ENCODE measurements at places on chromosomes 6 and 20.

- no peak for DNase-seq
These were observed 153.6 kb downstream of the BMP2 start for GRCh38 chr20:6920991-6921613.

DNA sequence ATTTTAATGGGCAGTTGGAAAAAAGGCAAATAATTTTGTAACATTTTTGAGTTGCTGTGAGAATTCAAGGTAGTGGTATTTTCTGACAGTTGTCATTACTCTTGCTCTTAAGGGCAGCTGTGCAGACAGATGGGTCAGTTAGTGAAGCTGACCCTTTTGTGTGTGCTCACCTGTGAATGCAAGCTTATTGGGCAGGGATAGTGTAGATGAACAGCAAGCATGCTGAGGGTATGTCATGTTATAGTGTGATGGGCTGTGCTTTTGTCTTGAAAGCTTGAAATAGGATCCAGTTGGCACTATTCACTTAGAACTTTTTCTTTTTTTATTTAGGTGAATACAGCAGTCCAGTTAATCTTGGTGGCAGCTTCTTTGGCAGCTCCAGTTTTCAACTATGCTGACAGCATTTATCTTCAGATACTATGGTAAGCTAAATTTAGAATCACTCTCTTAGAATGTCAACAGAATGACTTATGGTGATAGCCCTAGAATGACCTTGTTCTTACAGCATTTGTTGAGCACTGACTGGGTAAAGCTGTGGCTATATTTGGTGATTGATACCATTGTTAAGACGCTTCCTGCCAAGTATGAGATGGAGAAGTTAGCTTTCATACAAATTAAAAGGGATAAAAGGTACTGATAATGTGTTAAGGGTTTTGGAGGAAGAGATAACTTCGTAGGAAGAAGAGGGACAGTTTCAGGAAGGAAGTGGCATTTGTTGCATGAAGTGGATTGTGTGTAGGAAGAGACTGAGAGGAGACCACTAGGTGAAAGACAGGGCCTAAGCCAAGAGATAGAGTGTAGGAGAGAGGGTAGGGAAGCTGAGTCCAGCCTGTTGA, 19.5 kb downstream of the LRRN4 start:
- no peak for DNase-seq

DNA sequence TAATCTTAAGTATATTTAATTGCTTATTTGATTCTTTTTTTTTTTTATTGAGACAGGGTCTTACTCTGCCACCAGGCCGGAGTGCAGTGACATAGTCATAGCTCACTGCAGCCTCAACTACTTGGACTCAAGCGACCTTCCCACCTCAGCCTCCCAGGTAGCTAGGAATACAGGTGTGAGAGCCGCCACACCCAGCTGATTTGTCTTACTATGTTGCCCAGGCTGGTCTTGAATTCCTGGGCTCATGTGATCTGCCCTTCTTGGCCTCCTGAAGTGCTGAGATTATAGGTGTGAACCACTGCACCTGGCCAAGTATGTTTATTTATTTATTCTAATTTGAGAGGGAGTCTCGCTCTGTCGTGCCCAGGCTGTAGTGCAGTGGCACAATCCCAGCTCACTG, 38.2 kb downstream of the PTPN1 start:
- DNase-seq: no peak

DNA sequence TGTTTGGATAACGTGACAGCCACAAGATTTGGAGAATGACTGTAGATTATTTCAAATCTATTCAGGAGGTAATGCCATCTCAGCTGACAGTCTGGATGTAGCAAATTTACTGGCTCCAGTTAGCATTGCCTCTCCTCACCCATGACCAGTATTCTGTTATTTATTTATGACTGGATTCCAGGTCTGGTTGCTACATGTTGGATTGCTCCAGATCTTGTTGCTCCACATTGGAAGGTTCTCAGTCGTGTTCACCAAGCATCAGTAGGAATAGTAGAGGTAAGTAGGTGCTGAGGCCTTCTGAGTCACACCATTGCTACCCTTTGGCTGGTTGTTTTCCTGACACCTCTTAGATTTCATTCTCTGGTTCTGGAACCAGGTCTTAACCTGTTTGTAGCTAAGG, 69.5 kb upstream of the ELOVL5 start:
- no peak for DNase-seq

GRCh38 chr6:157198425-157199279, 124.7 kb downstream of the TMEM242 start:
- DNase-seq: no peak

GRCh38 chr6:133277900-133278545, 36.9 kb downstream of the EYA4 start:
- no peak for DNase-seq

- no peak for DNase-seq
These were observed 18.6 kb upstream of the MYT1 start for GRCh38 chr20:64145458-64146300.

- DNase-seq: no peak
These were observed 54.9 kb downstream of the PRR18 start for GRCh38 chr6:166253281-166253681.

GRCh38 chr6:83097675-83098074, 30.2 kb downstream of the DOP1A start:
- DNase-seq: no peak

DNA sequence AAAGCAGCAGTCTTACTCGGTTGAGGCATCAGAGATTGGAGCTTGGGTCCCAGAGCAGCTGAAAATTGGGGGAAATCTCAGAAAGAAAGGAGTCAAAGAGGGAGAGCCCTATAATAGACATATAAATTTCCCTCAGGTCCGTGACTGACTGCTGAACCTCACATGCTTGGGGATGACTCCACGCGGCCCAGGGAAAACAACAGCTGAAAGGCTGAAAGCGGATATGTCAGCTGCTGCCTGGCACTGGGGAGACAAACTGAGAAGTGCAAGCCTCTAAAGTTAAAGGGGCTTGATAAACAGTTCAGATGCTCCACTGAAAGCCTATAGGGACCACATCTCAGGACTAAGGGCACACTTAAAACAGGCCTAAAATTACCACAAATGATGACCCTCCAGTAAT, 255.9 kb upstream of the RIN2 start:
- no peak for DNase-seq

DNA sequence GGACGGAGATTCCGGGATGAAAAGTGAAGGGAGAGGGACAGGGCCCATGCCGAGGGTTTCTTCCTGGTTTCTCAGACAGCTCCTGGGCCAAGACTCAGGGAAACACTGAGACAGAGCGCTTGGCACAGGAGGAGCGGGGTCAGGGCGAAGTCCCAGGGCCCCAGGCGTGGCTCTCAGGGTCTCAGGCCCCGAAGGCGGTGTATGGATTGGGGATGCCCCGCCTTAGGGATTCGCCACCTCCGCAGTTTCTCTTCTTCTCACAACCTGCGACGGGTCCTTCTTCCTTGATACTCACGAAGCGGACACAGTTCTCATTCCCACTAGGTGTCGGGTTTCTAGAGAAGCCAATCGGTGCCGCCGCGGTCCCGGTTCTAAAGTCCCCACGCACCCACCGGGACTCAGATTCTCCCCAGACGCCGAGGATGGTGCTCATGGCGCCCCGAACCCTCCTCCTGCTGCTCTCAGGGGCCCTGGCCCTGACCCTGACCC, 55.0 kb upstream of the HLA-A start:
- DNase-seq: peak; percentile 24

DNA sequence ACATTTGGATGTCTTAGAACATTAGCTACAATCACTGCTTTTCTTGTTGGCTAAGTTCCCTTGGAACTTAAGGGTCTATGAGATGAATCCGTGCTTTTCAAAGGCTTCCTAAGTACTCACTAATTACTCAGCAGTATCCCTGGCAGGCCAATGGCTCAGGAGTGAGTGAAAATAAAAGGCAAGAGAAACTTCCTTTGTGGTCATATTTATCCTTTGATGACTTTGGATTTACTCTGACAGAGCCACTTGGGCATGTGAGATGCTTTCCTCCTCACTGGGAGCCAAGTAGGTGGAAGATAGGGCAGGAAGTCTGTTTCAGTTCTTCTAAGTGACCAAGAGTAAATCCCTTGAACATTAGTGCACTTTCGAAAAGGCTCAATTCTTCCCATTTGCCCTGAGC, 224.3 kb upstream of the FOXA2 start:
- no peak for DNase-seq

GRCh38 chr6:40794586-40794985, 207.4 kb upstream of the LRFN2 start:
- DNase-seq: no peak

GRCh38 chr6:140201787-140202458, 827.5 kb upstream of the CITED2 start:
- no peak for DNase-seq

DNA sequence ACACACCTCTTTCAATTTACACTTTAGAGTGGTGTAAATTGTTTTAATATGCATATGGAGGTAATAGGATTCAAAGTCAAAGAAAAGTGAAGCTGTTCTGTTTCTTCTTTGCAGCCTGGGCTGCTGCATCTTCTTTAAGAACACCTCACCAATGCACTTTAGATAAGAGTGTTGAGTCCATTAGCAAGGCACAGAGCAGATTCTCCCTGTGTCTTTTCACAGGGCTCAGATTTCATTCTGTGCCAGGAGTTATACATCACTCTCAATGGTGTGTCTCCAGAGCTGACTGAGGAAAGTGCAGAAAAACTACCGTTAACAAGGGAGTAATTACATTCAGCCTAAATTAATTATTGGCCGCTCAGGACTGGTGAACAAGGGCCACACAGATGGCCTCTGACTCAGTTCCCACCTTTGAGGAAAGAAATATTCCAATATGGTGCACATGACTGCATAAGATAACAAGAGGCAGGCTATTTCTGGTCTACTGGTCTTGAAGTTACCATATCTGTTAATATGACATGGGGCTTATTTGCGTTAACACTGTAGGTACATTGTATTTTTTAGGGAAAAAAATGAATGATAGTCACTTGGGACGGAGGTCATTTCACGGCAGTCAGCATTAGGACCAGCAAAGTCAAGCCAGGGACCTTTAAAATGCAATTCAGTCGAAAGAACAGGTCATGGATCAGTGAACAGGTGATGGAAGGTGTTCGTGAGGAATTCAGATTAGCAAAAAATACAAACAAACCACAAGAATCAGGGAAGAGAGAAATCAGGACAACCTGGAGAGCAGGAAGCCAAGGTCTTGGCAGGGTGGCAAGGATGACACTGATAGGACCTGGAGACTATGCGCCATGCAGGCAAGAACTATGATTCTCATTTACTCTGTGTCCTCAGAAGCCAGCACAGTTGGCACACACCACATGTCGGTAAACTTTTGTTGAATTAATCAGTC, 203.7 kb downstream of the TBX18 start:
- no peak for DNase-seq

DNA sequence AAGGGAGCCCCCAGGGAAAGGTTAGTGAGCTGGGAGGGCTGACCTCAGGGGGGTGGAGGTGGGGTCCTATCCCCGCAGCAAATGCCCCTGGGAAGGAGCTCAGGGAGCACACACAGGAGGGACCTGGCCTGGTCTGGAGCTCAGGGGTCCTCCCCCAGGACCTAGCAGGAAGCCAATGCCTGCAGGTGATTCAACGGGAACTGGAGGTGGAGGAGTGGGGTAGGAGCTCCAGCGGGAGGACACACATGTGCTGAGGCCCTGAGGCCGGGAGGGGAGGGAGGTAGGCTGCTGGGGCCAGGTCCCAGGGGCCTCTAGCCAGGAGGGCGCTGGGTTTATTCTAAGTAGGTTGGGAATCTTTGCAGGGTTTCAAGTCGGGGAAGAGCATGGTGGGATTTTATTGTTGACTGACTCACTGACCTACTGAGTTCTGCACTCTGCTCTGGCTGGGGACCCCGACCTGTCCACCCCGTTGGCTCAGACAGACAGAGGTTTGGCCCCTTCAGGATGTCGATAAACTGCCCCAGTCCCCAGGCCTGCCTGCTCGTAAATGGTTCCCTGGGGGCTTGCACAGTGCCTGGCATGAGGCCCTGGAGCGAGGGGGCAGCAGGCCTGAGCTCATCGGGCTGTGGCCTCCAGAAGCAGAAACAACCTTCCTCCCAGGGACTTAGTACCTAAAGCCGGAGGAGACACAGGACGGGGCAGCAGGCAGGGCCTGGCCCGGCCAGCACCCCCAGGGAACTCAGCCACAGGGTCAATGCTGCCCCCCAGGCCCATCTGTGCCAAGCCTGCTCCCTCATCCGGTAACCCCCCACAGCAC, 62.3 kb downstream of the RIPOR3 start:
- no peak for DNase-seq

GRCh38 chr20:8443464-8444072, 311.5 kb downstream of the PLCB1 start:
- DNase-seq: no peak

DNA sequence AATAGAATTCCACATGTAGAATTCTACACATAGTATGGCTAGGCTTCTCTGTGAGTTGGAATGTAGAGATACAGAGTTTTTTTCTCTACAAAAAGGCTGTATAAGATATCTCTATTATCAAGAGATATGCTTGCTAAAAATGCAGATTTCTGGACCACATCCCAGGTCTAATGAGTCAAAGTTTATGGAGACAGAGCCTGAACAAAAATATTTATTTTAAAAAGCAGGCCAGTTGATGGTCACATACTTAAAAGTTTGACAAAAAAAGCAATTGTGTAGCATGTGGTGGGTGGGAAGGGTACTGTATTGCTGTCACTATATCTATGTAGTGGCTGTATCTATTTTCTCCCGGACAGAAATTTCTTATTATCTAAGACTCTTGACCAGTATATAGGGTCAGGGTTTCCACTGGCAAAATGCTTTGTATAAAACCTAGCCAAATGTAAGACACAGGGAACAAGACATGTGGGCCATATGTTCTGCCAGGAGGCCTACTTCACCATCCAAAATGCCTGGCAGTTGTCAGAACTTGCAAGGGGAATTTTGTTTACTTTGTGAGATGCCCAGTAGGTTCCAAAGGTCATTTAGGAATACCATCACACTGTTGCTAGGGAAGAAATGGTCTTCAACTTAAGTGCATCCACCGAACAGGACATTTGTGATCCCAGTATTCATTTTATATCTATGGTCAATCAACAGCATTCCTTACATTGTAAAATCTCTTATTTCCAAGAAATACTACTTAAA, 60.6 kb downstream of the SHPRH start:
- DNase-seq: no peak

DNA sequence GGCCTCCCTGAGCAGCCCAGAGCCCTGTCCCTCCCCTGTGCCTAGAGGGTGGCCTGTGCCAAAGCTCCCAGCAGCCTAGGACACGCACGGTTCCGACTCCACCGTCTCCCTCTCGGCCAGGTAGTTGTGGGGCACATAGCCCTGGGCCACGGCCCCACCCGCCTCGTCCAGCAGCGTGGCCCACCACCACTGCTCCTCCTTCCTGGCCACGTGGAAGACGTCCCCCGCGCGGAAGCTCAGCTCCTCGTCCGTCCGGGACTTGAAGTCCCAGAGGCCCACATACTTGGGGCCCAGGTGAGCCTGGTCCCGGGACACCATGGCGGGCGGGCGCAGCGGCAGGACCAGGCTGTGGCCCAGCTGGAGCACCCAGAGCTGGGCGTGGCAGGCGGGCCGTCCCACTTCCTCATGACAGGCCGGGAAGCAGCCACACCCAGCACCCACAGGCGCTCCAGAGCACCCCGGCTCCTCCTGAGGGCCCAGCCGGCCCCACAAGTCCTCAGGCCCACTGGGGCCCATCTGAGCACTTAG, at the start of gene PTK6:
PTK6 (minus strand) TSS at position 380 of the 528 bp plus-strand sequence; CDS start at position 318, 62 bp downstream.
- no peak for DNase-seq

- DNase-seq: peak; percentile 95
These were observed 13.8 kb upstream of the TLDC2 start for GRCh38 chr20:36861875-36862801.

- peak; percentile 34 for DNase-seq
These were observed 208.8 kb downstream of the RNF144B start for GRCh38 chr6:18595774-18596530.

GRCh38 chr6:149212206-149212605, 105.3 kb upstream of the TAB2 start:
- no peak for DNase-seq

GRCh38 chr6:149456311-149457021, 28.3 kb downstream of the ZC3H12D start:
- no peak for DNase-seq
